CD4-positive, alpha-beta T cell treated with Interferon alpha-2 for 1 hour (primary cell): ENCODE measurements at places on chromosomes 11 and 22.

GRCh38 chr22:23778577-23778900 lies 5.9 kb downstream of the MMP11 start:
- no peak for DNase-seq

- no peak for DNase-seq
Measured at GRCh38 chr22:27603800-27604144, 197.8 kb downstream of the MN1 start.

GRCh38 chr11:12125609-12126149 lies 15.3 kb downstream of the MICAL2 start:
- DNase-seq = no peak

DNA sequence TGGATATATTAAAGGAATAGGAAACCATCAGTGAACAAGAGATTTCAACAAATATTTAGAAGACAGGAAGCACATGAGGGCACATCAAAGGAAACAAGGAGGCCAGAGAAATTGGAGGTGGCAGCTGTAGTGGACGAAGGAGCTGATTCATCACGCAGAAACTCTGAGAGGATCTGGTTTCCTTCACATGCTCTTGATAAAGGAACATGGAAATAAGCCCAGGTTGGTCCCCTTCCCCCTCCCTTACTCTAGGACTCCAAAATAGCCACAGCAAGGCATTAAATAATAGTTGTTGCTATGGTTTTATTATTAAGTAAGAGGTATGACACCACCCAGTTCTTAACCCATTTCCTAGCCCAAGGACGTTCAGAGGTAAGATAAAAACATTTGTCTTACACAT lies 11.3 kb downstream of the IZUMO1R start:
- no peak for DNase-seq

GRCh38 chr11:44530413-44531115 lies 34.9 kb upstream of the CD82 start:
- DNase-seq = peak; percentile 49

GRCh38 chr11:73384531-73384871 lies 8.3 kb downstream of the RELT start:
- no peak for DNase-seq

- DNase-seq = no peak
Measured at GRCh38 chr22:20436768-20437612, 635 bp downstream of the SCARF2 start.

GRCh38 chr22:45225732-45226502 lies 14.8 kb downstream of the KIAA0930 start:
- no peak for DNase-seq

DNA sequence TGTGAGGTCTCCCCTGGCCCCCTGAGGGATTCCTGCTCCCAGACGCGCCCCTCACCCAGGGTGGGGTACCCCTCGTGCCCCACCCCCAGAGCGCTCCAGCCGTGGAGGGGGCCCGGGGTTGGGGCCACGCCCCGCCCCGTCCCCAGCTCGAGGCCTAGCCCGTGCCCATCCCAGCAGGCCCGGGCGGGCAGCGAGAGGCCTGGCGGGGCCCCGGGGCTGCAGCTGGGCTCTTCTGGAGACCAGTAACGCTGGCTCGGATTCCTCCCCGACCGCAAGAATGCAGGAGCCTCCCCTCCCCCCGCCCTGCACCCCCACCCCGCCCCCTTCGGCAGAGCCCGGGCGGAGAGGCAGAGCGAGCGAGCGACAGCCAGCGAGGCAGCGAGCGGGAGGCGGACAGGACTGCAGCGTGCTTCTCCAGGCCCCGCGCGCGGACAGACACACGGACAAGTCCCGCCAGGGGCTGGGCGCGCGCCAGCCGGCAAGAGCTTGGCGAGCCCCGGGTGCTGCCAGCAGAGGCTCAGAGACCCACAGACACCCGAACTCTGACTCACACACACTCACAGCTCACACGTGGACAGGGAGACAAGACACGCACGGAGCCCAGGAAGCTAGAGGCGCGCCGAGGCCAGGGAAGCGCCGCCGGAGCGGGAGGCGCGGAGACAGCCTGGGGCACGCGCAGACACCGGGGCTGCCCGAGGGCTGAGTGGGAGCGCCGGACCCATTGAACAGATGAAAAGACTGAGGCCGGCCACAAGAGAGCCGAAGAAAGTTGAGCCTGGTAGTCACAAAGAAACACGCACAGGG lies 15.2 kb downstream of the BCL9L start:
- peak; percentile 61 for DNase-seq

DNA sequence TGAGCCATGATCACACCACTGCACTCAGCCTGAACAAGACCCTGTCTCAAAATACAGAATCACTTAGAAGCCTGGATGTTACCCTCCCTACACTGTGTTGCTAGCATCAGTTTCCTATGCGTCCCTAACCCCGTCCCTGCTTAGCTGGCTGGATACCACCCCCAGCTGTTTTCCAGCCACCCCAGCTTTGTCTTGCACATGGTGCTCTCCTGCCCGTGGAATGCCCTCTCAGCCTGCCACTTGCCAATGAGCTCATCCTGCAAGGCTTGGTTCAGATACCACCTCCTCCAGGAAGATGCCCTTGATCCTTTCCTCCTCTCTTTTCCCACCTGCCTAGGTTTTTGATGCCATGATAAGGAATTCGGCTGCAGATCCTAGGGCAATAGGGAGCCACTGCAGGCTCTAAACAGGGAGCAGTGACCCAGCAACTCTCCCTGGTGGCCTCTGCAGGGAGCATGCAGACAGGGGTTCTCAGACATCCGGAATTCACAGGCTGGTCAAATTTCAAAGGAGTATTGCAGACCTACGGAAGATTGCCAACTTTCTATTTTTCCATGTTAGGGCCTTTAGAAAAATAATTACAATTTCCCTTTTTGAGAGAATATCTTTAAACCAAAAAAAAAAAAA lies 52.7 kb upstream of the WNT7B start:
- DNase-seq = no peak

GRCh38 chr22:48639896-48640748 lies 1187.6 kb downstream of the BRD1 start:
- no peak for DNase-seq
